ENCODE measurements at places on chromosomes 1 and 21.

GRCh38 chr1:15802234-15802965, 5.0 kb downstream of the UQCRHL start:
- no peak for DNase-seq

GRCh38 chr1:92832537-92833114, 786 bp downstream of the RPL5 start:
- no peak for DNase-seq

GRCh38 chr1:112383759-112384370, 12.1 kb upstream of the CTTNBP2NL start:
- DNase-seq: no peak

DNA sequence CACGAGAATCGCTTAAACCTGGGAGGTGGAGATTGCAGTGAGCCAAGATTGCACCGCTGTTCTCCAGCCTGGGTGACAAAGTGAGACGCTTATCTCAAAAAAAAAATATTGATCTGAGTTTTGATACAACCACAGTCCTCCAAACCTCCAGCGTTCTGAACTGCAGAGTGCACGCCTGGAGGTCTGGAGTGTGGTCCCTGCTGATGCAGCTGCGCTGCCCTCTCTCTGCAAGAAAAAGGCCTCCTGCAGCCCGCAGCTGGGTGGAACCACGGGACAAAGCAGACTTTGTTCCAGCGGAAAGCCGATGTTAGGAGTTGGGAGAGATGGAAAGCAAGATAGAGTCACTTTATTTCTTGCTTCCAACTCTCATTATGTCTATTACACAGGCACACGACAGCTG, 144.9 kb upstream of the SOD1 start:
- no peak for DNase-seq

GRCh38 chr1:111734426-111734825, 4.8 kb downstream of the INKA2 start:
- no peak for DNase-seq

DNA sequence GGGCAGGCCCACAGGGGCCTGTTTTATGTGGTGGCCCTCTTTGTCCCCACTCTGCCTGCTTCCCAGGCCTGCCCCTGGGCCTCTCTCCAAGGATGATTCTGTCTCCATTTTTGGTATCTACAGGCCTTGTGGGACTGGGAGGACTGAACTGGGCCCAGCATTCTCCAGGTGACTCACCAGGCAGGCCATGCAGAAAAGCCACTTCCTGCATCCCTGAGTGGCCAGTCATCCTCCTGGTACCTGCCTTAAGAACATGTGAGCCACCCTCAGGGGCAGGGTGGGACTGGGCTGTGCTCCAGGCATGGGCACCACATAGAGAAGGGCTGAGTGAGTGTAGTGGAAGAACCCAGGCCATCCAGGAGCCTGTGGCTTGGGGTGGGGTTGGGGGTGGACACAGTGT, 20.0 kb upstream of the BCAR3 start:
- no peak for DNase-seq

DNA sequence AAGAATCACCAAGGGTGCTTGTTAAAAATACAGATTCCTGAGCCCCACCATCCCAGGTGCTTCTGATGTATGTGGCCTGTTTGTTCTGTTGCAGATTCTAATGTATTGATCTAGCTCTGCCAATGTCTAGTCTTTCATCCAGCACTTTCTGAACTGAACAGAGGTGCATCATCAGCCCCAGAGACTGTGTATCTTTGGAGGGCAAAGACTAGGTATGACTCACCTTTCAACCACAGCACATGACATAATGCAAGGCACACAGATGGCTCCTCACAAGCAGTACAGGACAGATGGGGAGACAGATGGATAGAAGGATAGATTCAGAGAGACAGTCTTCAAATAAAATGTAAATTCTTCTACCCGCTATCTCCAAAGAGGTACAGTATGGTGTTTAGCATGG, 32.3 kb downstream of the CD58 start:
- DNase-seq: no peak

- no peak for DNase-seq
These were observed 103.7 kb downstream of the NCAM2 start for GRCh38 chr21:21101911-21102310.

DNA sequence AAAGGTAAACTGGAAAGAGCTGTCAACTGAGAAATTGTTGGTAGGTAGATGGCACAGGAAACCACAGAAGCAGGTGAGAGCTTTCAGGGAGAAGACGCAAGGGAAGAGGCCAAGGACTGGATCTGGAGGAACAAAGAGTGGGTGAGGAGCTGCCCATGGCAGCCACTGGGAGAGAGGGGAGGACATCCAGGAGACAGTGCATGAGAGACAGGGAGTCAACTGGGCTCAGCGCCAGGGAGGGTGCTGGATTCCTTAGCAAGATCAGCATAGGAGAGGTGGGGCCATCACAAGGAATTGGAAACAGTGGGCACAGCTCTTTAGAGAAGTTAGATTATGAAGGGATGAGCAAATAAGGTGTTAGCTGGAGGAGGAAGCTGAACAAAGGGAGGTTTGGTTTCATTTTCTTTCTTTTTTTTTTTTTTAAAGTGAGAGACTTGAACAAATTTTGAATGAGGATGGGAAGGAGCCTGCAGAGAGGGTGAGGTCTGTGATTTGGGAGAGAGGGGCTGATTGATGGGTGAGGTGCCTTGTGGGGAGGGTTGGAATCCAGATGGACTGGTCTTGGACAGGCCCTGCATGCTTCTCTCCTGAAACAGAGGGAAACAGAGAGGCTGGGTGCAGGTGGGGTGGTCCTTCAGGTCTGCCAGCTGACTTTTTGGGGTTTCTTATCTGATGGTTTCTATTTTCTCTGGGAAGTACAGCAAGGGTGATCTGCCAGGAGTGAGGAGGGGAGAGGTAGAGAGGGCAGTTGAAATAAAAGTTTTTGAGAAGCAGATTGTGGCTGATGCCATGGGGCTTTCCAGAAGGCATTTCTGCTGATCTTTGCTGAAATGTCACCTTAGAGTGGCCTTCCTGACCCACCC, 5.4 kb downstream of the CYP4B1 start:
- no peak for DNase-seq

- DNase-seq: no peak
These were observed 548.6 kb downstream of the LTN1 start for GRCh38 chr21:28444111-28444510.

DNA sequence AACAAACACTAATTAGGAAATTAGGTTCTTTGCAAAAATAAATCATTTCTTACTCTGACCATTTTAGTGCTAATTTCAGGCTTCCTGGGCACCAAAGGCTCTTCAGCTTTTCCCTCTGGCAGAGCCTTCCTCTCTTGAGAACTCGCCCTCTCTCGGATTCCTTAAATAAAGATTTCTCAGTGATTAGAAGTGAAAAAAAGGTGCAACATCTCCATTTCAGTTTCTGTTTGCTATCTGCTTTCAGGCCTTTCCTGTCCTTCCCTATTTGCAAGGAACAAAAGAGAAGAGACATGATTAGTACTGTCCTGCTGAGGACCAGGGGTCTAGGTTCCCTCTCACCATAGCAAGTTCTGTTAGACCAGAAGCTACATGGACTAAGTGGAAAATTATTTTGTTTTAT, 27.8 kb upstream of the CACYBP start:
- no peak for DNase-seq

DNA sequence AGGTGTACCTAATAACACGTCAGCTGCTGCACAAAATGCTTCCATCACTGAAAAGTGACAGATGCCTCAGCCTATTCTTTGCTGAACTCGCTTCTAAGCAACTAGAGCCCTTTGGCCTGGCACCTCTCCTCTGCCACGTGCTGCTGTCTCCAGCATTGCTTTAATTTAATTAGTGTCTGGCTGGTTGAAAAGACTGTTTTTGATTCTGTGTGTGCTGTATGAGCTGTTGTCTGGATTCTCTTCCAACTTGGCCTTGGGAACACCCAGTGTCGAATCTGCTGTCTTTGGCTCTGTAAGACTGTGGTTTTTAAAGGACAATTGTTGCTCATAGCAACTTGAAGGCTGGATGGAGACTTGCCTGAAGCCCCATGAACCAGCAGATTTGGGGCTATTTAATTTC, 109.5 kb downstream of the PSMG1 start:
- DNase-seq: no peak

DNA sequence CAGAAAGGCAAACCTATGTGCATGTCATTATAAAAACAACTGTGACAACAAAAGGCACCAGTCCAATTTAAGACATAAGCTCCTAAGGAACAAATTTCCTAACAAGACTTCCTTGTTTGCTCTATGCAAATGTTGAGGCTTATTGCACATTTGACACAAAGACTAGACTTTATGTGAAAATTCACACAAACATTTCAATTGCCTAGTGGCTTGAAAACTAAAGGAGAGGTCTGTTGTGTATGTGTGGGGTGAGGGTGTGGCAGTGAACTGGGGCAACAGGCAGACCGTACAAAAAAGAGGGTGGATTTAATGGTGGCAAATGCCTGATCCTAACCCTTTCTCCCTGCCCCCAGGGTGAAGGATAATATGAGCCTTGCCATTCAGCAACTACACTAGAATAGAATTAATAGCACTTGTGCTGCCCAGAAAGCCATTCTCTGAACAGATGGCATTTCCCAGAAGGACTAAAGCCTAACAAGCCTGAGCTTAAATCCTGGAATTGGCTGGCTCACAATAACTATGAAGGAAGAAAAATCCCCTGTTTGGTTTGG, 73.9 kb downstream of the GLUL start:
- DNase-seq: no peak

DNA sequence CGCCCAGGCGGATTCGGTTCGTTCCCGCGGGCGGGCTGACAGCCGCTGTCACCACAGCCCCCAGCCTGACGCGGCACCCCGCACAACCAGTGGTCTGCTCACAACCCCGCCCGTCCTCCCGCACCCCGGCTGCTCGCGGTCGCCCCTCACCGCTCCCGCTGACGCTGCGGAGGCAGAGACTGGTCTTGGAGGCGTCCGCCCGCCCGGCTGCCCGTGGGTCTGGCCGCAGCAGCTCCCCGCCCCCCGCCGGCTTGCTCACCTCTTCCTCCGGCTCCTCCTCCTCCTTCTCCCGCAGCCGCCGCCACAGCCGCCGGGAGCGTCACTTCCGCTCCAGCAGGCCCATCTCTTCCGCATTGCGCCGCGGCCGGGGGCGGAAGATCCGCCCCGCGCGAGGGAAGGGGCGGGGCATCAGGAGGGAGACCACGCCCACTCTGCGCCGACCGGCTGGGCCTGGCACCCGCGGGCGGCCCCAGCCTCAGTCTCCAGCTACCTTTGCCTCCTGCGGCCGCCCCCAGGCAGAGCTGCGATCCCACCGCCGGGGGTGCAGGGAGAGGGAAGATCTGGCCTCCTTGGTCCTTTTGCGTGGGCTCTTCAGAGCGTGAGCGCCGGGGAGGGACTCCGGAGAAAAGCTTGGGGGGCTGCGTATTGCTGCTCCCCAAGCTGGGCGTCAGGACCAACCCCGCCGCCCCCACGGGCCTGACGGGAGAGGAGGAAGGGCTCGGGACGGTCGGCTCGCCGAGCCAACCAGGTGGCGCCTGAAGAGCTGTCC, at the start of gene SYNJ1:
Gene SYNJ1, minus strand, starts transcription at position 327 of the 769 bp plus-strand sequence. CDS start 1,118 bp downstream, outside the sequence.
- peak; percentile 83 for DNase-seq

- no peak for DNase-seq
These were observed 79.9 kb upstream of the GPR52 start for GRCh38 chr1:174367892-174368291.

DNA sequence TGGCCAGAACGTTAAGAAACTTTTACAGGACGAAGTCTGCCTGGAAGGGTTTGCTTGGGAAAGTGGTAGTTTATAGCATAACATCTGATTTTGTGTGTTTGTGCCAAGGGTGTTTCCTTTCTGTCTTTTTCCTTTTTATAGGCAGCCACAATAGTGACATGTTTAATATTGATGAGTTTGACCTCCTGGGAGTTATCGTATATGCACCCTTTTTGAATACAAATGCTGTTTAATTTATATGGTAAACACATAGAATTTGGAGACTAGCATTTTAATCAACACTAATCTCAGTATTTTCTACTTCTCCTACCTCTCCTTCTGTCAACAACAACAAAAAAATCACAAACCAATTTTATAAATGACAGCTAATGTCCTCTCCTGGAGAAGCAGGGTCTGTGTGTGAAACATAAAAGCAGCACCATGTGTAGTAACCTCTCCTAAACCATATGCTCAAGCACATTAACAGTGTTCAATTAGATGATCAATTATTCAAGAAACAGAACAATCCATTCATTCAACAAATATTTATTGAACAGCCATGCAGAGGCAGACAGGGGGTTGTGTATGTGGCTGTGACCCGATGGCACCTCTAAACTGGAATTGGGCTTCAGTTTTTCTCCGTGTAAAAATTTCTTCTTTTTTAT, 604 bp upstream of the FMN2 start:
- DNase-seq: no peak

DNA sequence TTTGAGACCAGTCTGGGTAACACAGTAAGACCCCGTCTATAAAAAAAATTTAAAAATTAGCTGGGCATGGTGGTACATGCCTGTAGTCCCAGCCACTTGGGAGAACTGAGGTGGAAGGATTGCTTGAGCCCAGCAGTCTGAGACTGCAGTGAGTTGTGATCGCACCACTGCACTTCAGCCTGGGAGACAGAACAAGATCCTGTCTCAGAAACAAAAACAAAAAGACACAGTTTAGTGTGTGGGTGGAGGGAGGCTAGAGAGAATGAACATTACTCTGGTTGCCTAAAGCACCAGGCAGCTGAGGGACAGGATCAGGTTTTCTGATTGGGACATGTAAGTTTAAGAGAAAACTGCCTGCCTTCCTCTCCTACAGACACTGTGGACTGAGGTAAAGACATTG, 42.3 kb downstream of the VAMP4 start:
- DNase-seq: no peak

GRCh38 chr1:228416217-228416933, at the start of gene TRIM17:
TRIM17 (minus strand) TSS chr1:228416861; CDS start chr1:228415072, 1,789 bp downstream.
- no peak for DNase-seq

GRCh38 chr21:42820616-42821465, 58.5 kb downstream of the WDR4 start:
- no peak for DNase-seq

GRCh38 chr1:244957122-244957521, 92.8 kb upstream of the HNRNPU start:
- no peak for DNase-seq

- DNase-seq: no peak
These were observed 9.3 kb upstream of the ST6GALNAC3 start for GRCh38 chr1:76065270-76065669.

GRCh38 chr1:183651612-183652011, 1.5 kb downstream of the APOBEC4 start:
- no peak for DNase-seq

GRCh38 chr21:45310459-45310858, 22.8 kb upstream of the POFUT2 start:
- DNase-seq: no peak

GRCh38 chr1:76229279-76230005, 154.9 kb downstream of the ST6GALNAC3 start:
- no peak for DNase-seq

DNA sequence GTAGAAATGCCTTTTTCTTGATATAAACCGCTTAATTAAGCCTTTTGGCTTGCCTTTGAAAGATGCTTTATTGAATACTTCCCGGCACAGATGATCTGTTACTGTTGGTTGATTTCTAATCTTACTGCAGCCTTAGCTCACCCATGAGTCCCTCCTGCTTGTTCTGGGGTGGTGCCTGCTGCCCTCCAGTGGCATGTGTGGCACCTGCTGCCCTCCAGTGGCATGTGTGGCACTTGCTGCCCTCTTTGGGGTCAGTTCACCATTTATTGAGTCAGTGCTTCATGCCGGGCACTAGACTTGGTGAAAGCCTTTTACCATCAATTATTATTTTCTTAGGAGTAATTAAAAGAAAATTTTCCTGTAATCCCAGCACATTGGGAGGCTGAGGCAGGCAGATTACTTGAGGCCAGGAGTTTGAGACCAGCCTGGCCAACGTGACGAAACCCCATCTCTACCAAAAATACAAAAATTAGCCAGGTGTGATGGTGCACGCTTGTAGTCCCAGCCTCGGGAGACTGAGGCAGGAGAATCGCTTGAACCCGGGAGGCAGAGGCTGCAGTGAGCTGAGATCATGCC, 54.3 kb downstream of the ADARB1 start:
- peak; percentile 50 for DNase-seq

Data from activated CD8-positive, alpha-beta memory T cell treated with anti-CD3 and anti-CD28 coated beads for 1 hour (primary cell).